CD4-positive, alpha-beta memory T cell (primary cell): ENCODE measurements at places on chromosomes 3 and 15. TPM values are rescaled to one million over a fixed set of nuclear protein-coding genes. Genes with fewer than 3 reads are reported as not detected.

DNA sequence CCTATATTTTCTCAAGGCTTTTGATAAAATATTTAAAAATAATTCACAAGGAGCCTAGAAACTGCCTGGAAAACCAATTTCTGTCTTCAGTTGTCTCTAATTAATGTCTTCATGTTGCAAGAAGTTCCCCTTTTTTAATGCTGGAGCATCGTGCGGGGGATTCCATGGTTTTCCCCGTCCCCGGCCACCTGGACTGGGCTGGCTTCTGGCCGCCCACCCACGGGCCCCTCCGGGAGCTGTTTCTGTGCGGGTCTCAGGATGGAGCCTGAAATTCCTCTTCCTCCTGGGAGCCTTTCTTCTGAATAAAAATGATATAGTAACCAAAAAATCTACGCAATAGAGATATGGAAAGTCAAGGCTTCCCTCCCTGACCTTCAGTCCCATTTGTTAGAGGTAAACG lies 8.1 kb upstream of the LRRK1 start:
- DNase-seq = no peak
- no peak overlapping the region for H3K27ac ChIP-seq
- no peaks in the 10 kb centered on the region for H3K36me3 ChIP-seq
- no peaks in the 10 kb centered on the region for H3K4me1 ChIP-seq
- H3K4me3 ChIP-seq = no peak overlapping the region
- H3K27me3 ChIP-seq = peaks cover 3% of the 10 kb centered on the region

DNA sequence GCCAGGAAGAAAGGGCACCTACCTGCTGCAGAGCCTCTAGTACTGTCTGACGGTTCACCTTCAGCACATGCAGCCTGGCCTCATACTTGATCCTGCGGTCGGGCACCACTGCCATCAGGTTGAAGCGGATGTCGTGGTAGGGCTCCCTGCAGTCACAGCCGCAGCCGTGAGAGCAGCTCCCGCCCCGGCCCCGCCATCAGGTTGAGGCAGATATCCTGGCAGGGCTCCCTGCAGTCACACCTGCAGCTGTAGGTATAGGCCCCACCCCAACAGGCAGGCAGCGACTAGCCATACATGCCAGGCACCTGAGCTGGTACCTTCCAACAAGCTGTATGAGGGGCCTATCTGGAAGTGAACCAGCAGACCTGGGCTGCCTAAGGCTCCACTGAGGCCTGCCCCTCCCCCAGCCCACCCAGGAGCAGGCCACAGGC lies 38.7 kb downstream of the SEMA3G start:
- H3K4me3 ChIP-seq = no peak overlapping the region
- H3K27me3 ChIP-seq = no peaks in the 10 kb centered on the region
- H3K36me3 ChIP-seq = peaks cover 69% of the 10 kb centered on the region
- no peak for DNase-seq
- H3K27ac ChIP-seq = no peak overlapping the region
- peaks cover 23% of the 10 kb centered on the region for H3K4me1 ChIP-seq

The SV2B gene
- polyA plus RNA-seq = not detected

DNA sequence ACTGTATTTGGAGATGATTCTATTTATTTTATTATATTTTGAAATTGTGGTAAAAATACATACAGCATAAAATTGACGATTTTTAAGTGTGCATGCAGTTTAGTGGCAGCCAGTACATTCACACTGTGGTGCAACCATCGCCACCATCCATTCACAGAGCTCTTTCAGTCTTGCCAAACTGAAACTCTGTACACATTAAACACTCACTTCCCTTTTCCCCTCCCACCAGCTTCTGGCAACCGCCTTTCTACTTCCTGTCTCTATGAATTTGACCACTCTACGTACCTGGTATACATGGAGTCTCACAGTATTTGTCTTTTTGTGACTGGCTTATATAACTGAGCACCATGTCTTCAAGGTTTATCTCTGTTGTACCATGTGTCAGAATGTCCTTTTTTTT lies 303.3 kb upstream of the ATP10A start:
- H3K36me3 ChIP-seq = no peaks in the 10 kb centered on the region
- H3K27me3 ChIP-seq = no peaks in the 10 kb centered on the region
- no peak overlapping the region for H3K27ac ChIP-seq
- H3K4me1 ChIP-seq = no peaks in the 10 kb centered on the region
- H3K4me3 ChIP-seq = no peak overlapping the region

The FAM81A gene
- polyA plus RNA-seq = not detected
